Caco-2 (cell line): ENCODE measurements at places on chromosomes 1 and 21. TPM values are rescaled to one million over a fixed set of nuclear protein-coding genes. Genes with fewer than 3 reads are reported as not detected.

- no peak for DNase-seq
- H3K27me3 ChIP-seq: no peaks in the 10 kb centered on the region
Observed at GRCh38 chr1:47482786-47483185, 44.9 kb downstream of the FOXD2 start.

Gene LAMC2
- 34.9 and 51.0 TPM in 2 replicates for total RNA-seq

Gene FNDC5
- total RNA-seq: 0.67 and 1.1 TPM in 2 replicates

DNA sequence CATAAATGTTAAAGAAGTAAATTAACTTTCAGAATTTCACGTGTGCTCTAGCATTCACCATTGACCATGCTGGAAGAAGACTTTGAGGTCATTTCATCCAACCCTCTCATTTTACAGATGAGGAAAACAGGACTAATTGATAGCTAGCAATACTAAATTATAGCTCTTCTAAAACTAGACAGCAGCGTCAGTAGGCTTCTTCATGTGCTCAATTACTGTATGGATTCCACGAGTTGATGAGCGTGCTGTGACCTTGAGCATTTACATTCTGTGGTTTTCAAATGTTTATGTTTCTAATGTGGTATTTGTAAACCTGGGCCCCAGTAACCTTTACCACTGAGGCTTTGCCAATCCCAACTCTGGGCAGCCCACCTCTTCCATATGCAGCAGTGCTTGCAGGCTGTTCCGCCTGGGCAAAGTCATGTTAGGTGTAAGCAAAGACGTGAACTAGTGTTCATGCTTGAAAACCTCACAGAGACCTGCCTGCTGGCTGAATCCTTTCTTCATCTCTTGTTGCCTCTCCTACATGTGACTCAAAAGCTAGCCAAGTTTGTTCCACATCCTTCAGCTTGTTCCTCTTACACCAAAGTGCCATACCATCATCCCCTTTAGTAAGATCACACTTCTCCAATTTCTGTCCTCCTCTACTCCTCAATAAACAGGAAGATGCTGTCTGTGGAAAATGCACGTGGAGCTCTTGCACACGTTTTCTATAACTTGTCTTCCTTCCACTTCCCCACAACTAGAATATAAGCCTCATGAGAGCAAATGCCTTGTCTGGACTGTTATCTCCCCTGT, 17.2 kb downstream of the KCNJ15 start:
- no peak overlapping the region for H3K4me3 ChIP-seq

DNA sequence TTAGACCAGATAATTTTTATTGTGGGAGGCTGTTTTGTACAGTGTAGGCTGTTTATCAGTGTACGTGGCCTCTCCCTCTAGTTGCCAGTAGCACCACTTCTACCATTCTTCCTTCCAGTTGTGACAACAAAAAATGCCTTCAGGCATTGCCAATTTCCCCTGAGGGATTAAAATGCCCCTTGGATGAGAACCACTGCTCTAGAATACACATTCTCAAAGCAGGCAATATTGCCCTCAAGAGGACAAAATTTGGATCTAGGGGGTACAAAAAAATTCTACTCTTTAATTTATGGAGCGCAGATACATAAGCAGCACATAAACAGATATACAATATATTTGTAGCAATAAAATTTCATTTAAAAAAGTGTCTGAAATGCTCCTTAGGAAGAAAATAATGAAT, 674.6 kb downstream of the PTPRC start:
- DNase-seq: no peak
- peaks cover 19% of the 10 kb centered on the region for H3K4me1 ChIP-seq
- H3K4me3 ChIP-seq: no peak overlapping the region
- no peaks in the 10 kb centered on the region for H3K27me3 ChIP-seq

GRCh38 chr1:169295425-169295824, 72.2 kb downstream of the NME7 start:
- no peaks in the 10 kb centered on the region; the same call in 1 of the 2 replicates for H3K4me1 ChIP-seq
- no peak overlapping the region for H3K27ac ChIP-seq
- no peaks in the 10 kb centered on the region for H3K36me3 ChIP-seq
- no peak overlapping the region for H3K4me3 ChIP-seq
- H3K27me3 ChIP-seq: no peaks in the 10 kb centered on the region
- no peak for DNase-seq

DNA sequence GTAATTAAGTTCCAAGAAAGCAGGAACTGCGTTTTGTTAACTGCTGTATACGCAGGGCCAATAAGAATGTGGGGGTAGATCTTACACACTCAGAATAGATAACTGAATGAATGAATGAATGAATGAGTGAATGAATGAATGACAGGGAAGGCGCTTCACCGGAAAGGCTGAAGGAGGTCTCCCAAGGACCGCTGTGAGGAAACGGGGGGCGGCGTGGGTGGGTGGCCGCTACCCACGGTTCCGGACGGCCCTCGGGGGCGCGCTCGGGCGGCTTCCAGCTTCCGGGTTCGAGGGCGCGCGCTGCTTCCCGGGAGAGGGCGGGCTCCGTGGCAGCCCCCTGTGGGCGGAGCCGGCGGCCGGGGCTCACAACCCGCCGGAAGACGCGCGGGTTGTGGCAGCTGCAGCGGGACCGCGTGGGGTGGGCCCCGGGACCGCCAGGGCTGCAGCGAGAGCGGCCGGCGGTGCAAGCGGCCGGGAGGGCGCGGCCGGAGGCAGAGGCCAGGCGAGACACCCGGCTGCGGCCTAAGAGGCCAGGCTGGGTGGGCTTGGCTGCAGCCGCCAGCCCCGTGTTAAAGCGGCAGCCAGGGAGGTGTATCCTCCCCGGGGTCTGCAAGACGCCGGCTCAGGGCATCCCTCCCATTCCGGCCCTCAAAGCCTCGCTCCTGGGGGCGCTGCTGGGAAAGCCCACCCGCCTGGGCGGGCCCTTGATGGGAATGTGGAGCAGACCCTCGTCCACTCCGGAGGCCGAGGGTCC, at the start of gene ZFP69:
Gene ZFP69 (plus strand): TSS at position 367 of the 754 bp plus-strand sequence. CDS start 2,072 bp downstream, outside the sequence.
- peak within 1 kb of the TSS; percentile 61 for H3K4me3 ChIP-seq
- no peaks in the 10 kb centered on the region for H3K36me3 ChIP-seq
- peak within 1 kb of the TSS; percentile 29 for H3K27ac ChIP-seq
- no peaks in the 10 kb centered on the region for H3K27me3 ChIP-seq
- no peaks in the 10 kb centered on the region for H3K4me1 ChIP-seq

DNA sequence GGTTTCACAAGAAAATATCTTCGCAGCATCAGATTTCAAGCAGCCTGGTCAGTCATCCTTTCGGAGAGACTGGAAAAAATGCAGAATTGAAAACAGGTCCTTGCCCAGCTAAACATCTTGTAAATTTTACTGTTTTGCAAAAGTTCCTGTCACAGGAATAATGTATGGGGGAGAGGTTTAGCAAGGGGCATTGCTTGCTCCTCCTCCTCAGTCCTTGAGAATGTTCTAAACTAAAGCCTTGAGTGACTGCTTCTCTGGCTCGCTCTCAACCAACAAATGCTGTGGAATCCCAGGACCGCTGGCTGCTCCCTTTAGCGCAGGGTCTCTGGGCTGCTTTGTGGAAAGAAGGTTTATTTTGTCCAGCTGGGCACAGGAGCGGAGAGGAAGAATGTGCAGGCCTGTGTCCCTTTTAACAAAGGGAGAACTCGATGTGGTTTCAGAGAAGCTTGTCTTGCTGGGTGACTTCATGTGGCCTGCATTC, 33.6 kb upstream of the FHAD1 start:
- H3K27me3 ChIP-seq: no peaks in the 10 kb centered on the region
- H3K27ac ChIP-seq: no peak overlapping the region
- no peak overlapping the region for H3K4me3 ChIP-seq
- no peaks in the 10 kb centered on the region for H3K4me1 ChIP-seq

DNA sequence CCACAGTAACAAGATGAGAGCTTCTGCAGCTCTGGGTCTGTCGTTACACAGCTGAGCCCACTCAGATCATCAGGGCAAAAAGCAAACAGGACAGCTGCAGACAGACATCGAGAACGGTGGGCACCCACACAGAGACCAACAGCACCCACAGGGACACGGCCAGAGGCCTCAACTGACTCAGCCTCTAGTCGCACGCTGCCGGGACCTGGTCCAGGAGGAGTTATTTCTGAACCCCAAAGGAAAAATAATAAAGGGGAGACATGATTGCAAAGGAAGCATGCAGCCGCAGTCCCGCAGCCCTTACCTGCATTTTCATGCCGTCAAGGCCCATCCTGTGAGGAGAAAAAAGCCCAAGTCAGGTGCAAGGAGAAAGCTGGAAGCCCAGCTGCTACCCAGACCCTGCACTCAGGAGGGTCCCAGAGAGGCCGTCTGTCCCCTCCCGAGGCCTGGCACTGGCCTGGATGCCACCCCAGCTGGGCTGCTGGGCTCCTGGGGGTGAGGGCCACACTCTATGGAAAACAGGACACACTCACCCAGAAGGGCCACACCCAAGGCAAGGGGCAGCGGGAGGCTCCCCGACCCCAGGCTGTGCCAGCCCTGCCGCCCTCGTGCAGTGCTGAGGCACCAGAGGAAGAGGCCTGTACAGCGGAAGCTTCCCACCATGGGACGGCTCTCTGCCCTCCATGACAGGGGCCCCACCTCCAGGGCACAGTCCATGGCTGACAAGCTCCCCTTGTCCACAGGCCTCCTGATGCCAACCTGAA, 15.7 kb downstream of the LSS start:
- H3K27ac ChIP-seq: peak overlapping the region; percentile 27
- DNase-seq: no peak
- H3K4me3 ChIP-seq: no peak overlapping the region

- H3K27me3 ChIP-seq: no peaks in the 10 kb centered on the region
- no peak overlapping the region for H3K4me3 ChIP-seq
- no peak overlapping the region for H3K27ac ChIP-seq
- no peaks in the 10 kb centered on the region for H3K36me3 ChIP-seq
- no peaks in the 10 kb centered on the region for H3K4me1 ChIP-seq
- DNase-seq: no peak
Observed at GRCh38 chr1:57089855-57090254, 124.0 kb upstream of the C8B start.

DNA sequence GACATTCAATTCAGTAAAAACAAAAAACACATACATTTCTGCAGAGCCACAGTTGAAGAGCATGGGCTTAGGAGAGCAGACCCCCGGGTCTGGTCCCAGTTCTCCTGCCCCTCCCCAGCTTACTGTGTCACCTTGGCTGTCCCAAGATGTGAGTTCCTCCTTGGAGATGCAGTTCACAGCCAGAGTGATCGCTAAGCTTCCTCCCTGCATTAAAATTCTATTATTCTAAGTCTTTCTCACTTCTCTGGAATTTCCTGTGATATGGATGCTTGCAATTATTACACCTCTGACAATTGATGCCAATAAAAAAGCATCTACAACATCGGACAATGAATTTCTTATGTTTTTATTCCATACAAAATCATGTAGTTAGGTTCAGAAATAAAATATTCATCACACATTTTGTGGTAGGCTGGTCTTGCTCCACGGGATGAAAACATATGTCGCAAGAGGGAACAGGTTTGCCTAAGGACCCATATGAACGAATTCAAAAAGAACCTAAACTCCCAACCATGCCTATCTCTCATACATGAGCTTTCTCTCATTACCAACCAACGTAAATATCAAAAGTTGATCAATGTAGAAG, 328.5 kb upstream of the RUNX1 start:
- H3K27ac ChIP-seq: no peak overlapping the region
- DNase-seq: no peak
- H3K27me3 ChIP-seq: no peaks in the 10 kb centered on the region
- H3K36me3 ChIP-seq: no peaks in the 10 kb centered on the region
- H3K4me3 ChIP-seq: no peak overlapping the region
- H3K4me1 ChIP-seq: peaks cover 7% of the 10 kb centered on the region; the same call in 1 of the 2 replicates

GRCh38 chr1:118124064-118124463, 61.0 kb downstream of the SPAG17 start:
- no peak for DNase-seq
- no peak overlapping the region for H3K4me3 ChIP-seq
- no peaks in the 10 kb centered on the region for H3K27me3 ChIP-seq
- H3K27ac ChIP-seq: no peak overlapping the region

Gene TMEM82
- total RNA-seq: 2.7 and 3.5 TPM in 2 replicates

- peak overlapping the region; percentile 86 for H3K27ac ChIP-seq
- peaks cover 3% of the 10 kb centered on the region for H3K36me3 ChIP-seq
- no peaks in the 10 kb centered on the region for H3K27me3 ChIP-seq
- H3K4me1 ChIP-seq: peaks cover 40% of the 10 kb centered on the region
- DNase-seq: no peak
Observed at GRCh38 chr21:45472445-45473365, 67.7 kb downstream of the COL18A1 start.

GRCh38 chr1:231969076-231969475, 342.5 kb downstream of the DISC1 start:
- H3K36me3 ChIP-seq: no peaks in the 10 kb centered on the region
- H3K27me3 ChIP-seq: no peaks in the 10 kb centered on the region
- H3K27ac ChIP-seq: no peak overlapping the region

Gene KIAA1614
- 0.26 and 0.29 TPM in 2 replicates for total RNA-seq

GRCh38 chr21:39012326-39013230, 170.7 kb downstream of the PSMG1 start:
- no peak overlapping the region for H3K27ac ChIP-seq
- DNase-seq: no peak
- no peaks in the 10 kb centered on the region for H3K36me3 ChIP-seq
- no peaks in the 10 kb centered on the region for H3K27me3 ChIP-seq

Gene OLIG2
- total RNA-seq: not detected in 2 replicates

Gene C1orf74
- 4.5 TPM in 2 replicates for total RNA-seq

Gene SUMO3
- 110 and 118 TPM in 2 replicates for total RNA-seq

Gene RUNX1
- 11.7 and 12.1 TPM in 2 replicates for total RNA-seq

DNA sequence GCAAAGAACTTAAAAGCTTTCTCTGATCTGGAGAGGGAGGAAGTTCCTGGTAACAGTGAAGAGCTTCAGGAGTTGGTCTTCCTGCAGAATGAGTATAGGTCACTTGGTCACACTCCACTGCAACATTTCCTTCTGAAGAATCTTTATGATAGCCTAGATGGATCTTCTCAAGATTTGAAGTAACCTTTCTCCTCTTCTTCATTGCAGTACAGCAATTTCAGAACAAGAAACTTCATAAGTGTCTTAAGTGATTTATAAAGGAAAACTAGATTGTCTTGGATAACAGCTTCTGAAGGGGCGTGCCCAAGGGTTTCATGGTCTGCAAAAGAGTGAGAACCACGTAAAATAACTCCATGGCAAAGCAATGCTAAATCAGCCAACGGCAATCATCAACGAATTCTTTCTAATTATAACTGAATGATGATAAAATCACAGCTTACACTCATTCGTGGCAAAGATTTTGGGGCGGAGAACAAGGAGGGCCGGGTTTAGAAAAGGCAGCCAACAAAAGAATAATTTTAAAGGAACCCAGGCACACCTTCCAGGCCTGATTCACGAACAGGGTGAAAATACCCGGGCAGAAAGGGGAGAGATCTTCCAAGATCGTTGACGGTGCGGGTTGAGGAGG, 53.9 kb upstream of the ASPM start:
- H3K4me3 ChIP-seq: peak overlapping the region; percentile 77
- H3K27me3 ChIP-seq: no peaks in the 10 kb centered on the region
- H3K4me1 ChIP-seq: no peaks in the 10 kb centered on the region; the same call in 1 of the 2 replicates
- no peaks in the 10 kb centered on the region for H3K36me3 ChIP-seq
- no peak for DNase-seq

- H3K36me3 ChIP-seq: no peaks in the 10 kb centered on the region
- H3K27me3 ChIP-seq: no peaks in the 10 kb centered on the region
- H3K27ac ChIP-seq: peak overlapping the region; percentile 81
- H3K4me1 ChIP-seq: peaks cover 24% of the 10 kb centered on the region
Observed at GRCh38 chr1:56062625-56063024, 516.7 kb downstream of the PLPP3 start.

GRCh38 chr1:8423692-8424538, 106.0 kb downstream of the SLC45A1 start:
- peak overlapping the region; percentile 80 for H3K4me3 ChIP-seq
- H3K4me1 ChIP-seq: peaks cover 50% of the 10 kb centered on the region
- H3K36me3 ChIP-seq: no peaks in the 10 kb centered on the region
- no peaks in the 10 kb centered on the region for H3K27me3 ChIP-seq
